ENCODE measurements at places on chromosomes 2 and 18.

- DNase-seq: no peak
Measured at GRCh38 chr18:23943104-23943503, 71.5 kb upstream of the TTC39C start.

DNA sequence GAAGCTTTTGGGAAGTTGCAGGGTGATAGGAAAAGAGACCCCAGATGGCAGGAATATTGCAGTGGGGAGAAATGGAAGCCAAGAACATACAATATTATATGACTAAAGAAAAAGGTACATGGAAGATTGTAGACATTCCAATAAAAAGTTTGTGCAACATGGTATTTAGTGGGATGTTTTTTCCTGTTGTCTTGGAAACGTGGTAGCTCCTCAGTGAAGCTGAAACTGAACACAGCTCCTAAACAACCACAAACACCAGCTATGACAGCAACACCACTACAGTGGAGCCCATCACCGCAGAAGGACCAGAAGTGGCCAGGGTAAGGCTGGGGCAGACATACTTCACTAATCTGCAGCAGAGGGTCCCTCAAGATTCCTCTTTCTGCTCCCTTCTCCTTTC lies 246.8 kb downstream of the CDH20 start:
- DNase-seq: no peak

- DNase-seq: no peak
Measured at GRCh38 chr2:569681-570080, 107.5 kb downstream of the TMEM18 start.

DNA sequence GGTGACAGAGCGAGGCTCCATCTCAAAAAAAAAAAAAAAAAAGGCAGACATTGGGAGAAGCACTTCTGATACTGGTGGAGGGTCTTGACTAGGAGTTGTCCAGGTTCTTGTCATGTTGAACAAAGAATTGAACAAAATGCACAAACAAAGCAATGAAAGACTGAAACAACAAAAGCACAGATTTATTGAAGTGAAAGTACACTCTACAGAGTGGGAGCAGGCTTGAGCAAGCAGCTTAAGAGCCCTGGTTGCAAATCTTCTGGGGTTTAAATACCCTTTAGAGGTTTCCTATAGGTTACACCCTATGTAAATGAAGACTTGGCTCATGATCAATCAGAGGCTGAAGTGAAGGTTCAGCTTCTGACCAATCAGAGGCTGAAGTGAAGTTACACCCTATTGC lies 6.4 kb upstream of the SS18 start:
- no peak for DNase-seq

GRCh38 chr2:236988690-236989624 lies 96.7 kb upstream of the COPS8 start:
- no peak for DNase-seq

DNA sequence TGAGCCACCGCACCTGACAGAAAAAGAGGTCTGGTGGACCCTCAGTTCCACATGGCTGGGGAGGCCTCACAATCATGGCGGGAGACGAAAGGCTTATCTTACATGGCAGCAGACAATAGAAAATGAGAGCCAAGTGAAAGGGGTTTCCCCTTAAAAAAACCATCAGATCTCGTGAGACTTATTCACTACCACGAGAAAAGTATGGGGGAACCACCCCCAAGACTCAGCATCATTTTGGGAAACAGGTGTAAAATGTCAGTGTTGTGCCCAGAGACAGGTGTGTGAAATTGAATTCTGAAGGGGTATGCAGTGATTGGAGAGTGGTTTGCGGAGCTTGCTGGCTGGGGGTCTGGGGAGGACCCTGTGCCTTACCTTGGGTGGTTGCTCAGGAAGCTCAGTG lies 4.6 kb upstream of the D2HGDH start:
- DNase-seq: no peak

DNA sequence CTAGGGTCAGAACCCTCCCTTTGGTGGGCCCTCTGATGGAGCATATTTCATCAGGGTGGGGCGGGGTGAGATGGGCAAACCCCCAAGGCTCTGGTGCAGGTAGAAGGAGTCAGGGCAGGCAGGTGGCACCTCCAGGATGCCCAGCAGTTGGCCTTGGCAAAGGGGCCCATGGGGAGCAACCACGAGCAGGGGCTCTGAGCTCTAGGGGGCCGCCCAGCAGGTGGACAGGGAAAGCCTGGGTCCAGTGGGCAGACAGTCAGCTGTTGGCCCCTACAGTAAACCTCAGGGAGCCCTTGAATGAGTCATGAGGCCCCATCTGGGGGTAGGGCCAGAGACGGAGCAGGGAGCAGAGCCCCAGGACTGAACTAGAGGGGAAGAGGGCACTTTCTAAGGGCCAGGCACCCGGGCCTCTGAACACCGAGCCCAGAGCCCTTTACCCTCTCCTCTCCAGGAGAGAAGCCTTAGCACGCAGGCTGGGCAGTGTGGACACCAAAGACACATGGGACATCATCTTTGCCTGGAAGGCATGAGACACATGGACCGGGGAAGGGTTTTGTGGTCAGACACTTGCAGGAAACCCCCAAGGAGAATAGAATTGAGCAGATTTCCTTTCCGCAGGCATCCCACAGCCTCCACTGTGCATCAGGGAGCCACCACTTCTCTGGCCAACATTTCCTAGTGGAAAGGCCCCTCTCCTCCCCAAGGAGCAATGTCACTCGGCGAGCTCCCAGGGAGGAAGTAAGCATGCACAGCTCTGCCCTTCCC lies 257.3 kb downstream of the GLI2 start:
- DNase-seq: no peak

GRCh38 chr2:221572821-221573429 lies 821 bp upstream of the EPHA4 start:
- peak; percentile 10 for DNase-seq

- no peak for DNase-seq
Measured at GRCh38 chr2:222761888-222762287, 90.4 kb downstream of the MOGAT1 start.

DNA sequence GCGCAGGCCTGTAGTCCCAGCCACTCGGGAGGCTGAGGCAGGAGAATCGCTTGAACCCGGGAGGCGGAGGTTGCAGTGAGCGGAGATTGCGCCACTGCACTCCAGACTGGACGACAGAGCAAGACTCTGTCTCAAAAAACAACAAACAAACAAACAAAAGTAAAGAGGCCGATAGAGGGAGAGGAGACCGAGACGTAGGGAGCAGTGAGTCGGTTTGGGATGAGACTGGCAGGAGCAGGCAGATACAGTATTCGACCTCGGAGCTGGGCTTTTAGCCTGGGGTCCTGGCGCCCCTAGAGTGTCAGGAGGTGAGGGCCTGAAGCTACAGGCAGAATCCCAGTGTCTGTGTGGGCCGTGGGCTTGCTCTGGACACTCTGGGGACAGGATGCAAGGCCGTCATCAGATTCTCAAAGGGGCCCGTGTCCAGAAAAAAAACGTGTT lies 51.2 kb downstream of the SLC4A1AP start:
- DNase-seq: no peak

DNA sequence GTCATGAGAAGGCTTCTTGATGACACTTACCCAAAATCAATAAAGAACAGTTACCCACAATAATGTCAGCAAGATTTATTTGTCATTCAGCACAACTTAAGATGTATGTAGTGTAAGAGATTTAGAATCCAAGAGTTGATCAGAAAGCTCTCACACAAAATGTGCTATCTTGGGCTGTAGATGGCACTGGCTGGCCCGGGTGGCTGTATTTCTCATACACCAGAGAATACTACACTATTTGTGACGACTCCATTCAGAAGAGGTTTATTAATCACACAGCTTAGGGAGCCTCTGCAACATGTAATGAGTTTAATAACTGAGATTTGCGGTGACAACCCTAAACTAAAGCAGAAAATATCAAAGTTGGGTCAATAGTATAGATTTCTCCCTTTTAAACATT lies 530.4 kb upstream of the KLHL29 start:
- DNase-seq: no peak

GRCh38 chr2:53252115-53252514 lies 515.5 kb upstream of the CHAC2 start:
- DNase-seq: no peak

- no peak for DNase-seq
Measured at GRCh38 chr2:178194600-178195389, 483 bp downstream of the OSBPL6 start.

DNA sequence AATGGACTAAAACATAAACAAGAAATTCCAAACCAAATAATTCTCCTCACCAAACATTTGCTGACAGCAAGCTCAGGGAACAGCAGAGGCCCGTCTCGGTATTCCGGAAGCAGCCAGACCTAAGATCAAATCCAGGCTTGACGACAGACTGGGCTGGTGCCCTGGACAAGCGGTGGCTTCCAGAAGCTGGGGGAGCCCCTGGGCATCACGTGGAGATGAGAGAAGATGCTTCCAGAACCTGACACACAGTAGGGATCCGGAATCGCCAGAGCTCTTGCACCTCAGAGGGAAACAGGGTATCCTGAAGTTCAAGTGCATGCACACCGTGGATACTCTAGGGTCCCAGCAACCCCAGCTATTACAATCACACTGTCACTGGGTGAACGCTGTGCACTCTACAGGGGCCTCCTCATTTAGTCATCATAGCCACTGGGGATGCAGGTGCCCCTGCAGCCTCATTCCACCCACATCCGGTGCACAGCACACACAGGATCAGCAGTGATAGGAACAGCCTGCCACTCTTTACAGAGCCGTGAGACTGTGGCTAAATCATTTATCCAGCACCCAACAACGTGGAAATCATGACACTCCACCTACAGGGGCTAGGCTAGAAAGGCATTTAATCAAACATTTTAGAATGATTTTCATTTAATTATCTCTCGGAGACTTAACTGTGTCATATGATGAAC lies 102.6 kb downstream of the HDAC4 start:
- peak; percentile 41 for DNase-seq

DNA sequence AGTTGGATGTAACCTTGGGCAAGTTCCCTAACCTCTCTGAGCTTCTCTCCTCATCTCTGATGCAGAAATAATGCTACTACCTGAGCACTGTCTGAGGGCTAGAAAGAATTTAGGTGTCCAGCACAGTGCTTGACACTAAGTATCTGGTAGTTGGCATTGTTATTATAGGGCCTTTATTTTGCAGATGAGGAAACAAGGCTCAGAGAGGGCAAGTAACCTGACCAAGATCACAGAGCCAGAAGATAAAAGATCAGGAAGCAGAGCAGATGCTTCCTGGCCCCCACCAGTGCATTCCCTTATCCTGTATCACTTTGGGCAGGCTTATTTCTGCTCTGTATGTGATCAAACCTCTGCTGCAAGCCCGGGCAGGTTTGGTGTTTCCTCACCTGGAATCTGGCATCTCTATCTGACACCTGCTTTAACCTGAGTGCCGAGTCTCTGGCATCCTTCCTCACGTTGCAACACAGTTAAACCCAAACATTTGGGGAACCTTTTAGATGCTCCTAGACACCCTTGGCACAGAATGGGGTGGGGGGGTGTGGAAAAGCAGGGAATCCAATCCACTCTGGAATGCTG lies 69.9 kb downstream of the PLB1 start:
- no peak for DNase-seq
